ENCODE measurements at places on chromosomes 11 and 22.

- H3K27ac ChIP-seq, result no peak overlapping the region
- no peaks in the 10 kb centered on the region for H3K36me3 ChIP-seq
- H3K27me3 ChIP-seq, result no peaks in the 10 kb centered on the region
- H3K4me1 ChIP-seq, result no peaks in the 10 kb centered on the region
- no peak for DNase-seq
Observed at GRCh38 chr11:92752122-92752521, 217.3 kb upstream of the MTNR1B start.

DNA sequence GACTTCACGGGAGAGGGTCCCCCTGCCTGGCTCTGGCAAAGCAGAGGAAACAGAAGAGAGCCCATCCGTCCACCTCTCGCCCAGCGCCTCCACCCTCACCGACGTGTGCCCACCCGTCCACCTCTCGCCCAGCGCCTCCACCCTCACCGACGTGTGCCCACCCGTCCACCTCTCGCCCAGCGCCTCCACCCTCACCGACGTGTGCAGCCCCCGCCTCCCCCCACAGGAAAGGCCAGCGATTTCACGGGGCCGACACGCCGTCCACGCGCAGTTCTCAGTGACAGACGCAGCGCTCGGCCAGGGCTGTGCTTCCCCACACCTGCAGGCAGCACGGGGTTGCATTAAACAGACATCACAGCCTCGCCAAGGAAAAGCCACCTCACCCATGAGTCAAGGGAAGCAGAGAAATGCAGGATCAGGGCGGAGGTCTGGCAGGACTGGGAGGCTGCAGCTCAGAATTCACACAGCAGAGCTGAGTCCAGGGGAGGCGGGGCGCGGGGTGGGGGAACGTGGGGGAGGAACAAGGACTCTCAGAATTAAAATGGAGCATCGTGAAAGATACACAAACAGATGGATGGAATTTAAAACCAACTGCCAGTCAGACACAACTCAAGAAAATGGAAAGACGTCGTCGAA is 377.7 kb downstream of the BRD1 start:
- no peaks in the 10 kb centered on the region for H3K4me1 ChIP-seq
- peak; percentile 30 for DNase-seq

DNA sequence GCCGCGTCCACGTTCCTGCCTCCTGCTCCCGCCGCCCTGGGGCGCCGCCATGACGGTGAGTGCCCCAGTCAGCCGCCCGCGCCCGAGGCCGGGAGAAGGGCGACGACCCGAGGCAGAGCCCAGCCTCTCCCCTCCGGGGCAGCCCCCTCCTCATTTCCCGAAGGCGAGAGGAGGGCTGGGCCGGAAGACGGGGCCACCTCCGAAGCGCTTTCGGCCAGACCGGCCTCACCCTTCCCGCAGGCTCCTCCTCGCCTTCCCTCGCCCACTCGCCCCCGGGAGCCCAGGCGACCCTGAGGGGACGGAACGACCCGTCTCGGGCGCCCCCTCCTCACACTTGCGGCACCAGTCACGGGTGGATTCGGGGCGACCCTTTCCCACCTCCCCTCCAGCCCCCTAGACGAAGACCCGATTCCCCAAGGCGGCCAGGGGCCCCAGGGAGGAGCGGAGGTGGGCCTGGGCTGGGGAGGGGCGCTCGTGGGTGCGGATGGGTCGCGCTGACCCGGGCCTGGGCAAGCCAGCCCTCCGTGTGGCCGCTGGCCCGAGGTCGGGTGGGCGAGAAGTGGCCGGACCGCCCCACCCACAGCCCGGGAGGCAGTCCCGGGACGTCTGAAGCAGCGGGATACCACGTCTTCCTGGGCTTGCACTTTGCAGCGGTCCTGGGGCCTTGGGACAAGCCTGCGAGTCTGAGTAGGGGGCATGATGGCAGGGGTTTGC is 49.7 kb downstream of the TRIOBP start:
- H3K27ac ChIP-seq, result peak overlapping the region; percentile 97
- H3K4me1 ChIP-seq, result peaks cover 71% of the 10 kb centered on the region
- no peaks in the 10 kb centered on the region for H3K27me3 ChIP-seq
- no peak for DNase-seq
- H3K36me3 ChIP-seq, result no peaks in the 10 kb centered on the region
- H3K4me3 ChIP-seq, result peak overlapping the region; percentile 99

- H3K27ac ChIP-seq, result no peak overlapping the region
- no peak overlapping the region for H3K4me3 ChIP-seq
- no peak for DNase-seq
- no peaks in the 10 kb centered on the region for H3K4me1 ChIP-seq
- no peaks in the 10 kb centered on the region for H3K27me3 ChIP-seq
Observed at GRCh38 chr11:16242806-16243205, 113.5 kb downstream of the SOX6 start.

DNA sequence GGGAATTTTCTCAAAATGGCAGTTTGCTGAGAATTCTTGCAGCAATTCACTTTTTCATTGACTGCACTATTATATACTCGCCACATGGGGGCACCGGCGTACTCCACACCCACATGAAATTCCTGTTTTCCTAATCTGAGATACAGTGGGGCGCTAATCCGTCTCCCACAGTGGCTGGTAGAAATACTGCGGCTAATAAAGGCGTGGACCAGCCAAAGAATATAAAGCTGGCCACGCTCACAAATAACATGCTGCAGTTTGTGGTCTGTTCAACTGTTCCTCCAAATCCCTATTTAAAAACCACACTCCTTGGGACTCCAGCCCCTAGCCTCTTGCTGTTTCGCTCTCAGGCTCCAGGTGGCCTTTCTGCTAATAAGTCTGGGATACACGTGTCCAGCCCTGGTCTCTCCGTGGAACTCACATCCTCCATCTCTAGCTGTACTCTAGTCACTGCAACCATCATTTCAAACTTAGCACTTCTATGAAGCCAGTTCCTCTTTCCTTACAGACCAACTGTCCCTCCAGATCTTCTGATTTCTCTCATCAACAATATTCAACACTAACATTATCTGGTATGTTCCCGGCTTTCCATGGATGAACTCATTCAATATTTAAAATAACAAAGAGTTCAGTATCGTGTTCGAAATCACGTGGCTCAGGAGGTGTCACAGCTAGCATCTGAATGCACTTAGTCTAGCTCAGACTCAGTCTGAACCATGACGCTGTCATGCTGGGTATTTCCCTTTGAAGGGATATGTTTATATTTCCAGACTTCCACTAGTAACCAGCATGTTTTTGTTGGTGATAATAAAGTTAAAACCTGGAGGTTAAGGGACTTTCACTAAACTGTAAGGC is 22.0 kb downstream of the TBRG1 start:
- no peaks in the 10 kb centered on the region for H3K27me3 ChIP-seq
- H3K36me3 ChIP-seq, result no peaks in the 10 kb centered on the region
- peak; percentile 74 for DNase-seq
- H3K27ac ChIP-seq, result no peak overlapping the region
- H3K4me1 ChIP-seq, result no peaks in the 10 kb centered on the region

GRCh38 chr11:20197881-20198280 is 37.6 kb upstream of the DBX1 start:
- no peak for DNase-seq
- no peak overlapping the region for H3K4me3 ChIP-seq
- H3K36me3 ChIP-seq, result no peaks in the 10 kb centered on the region
- peaks cover 7% of the 10 kb centered on the region for H3K27me3 ChIP-seq
- H3K27ac ChIP-seq, result no peak overlapping the region
- no peaks in the 10 kb centered on the region for H3K4me1 ChIP-seq

DNA sequence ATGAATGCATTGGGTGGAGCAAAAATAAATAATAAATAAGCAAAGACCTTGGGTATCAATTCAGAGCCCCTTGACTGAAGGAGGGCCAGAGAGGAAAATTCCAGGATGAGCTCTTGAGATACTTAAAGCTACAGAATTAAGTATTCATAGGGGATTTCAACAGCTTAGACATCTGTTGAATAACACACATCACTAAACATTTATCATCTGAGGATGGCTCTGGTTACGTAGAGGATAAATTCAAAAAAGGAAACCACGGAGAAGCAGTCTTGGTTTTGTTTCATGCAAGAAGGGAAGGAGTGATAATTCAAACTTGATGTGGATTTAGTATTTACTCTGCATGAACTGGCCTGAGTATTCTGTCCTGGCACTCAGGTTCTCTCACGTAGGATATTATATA is 29.8 kb downstream of the ARHGAP42 start:
- no peaks in the 10 kb centered on the region for H3K27me3 ChIP-seq
- peaks cover 11% of the 10 kb centered on the region for H3K4me1 ChIP-seq
- H3K27ac ChIP-seq, result no peak overlapping the region

- no peak overlapping the region for H3K4me3 ChIP-seq
- H3K27ac ChIP-seq, result no peak overlapping the region
- peaks cover 43% of the 10 kb centered on the region for H3K27me3 ChIP-seq
- no peaks in the 10 kb centered on the region for H3K4me1 ChIP-seq
- H3K36me3 ChIP-seq, result no peaks in the 10 kb centered on the region
Observed at GRCh38 chr11:124899383-124900145, 1.9 kb upstream of the ROBO4 start.

GRCh38 chr11:59918987-59919589 is 19.1 kb upstream of the OOSP1 start:
- DNase-seq, result peak; percentile 44
- H3K4me3 ChIP-seq, result no peak overlapping the region
- no peaks in the 10 kb centered on the region for H3K4me1 ChIP-seq
- H3K36me3 ChIP-seq, result no peaks in the 10 kb centered on the region
- no peak overlapping the region for H3K27ac ChIP-seq

DNA sequence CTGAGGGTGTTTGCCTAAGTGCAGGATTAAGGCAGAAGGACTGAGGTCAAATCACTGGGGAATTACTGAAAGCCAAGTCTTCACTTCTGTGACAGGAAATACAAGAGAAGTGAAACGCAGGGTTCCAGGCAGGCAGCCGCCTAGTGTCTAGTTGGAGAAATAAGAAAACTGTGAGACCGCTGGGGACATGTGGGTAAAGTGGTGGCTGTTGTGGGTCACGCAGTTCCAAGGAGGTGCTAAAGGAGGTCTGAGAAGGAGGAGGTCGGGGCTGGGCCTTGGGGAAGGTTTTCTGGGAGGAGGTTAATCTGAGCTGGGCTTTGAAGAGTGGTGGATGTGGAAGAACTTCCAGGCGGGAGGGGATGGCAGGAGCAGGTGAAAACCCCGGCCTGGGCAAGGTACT is 11.2 kb downstream of the MCM5 start:
- no peaks in the 10 kb centered on the region for H3K36me3 ChIP-seq
- no peak overlapping the region for H3K27ac ChIP-seq
- H3K4me1 ChIP-seq, result no peaks in the 10 kb centered on the region
- no peaks in the 10 kb centered on the region for H3K27me3 ChIP-seq

DNA sequence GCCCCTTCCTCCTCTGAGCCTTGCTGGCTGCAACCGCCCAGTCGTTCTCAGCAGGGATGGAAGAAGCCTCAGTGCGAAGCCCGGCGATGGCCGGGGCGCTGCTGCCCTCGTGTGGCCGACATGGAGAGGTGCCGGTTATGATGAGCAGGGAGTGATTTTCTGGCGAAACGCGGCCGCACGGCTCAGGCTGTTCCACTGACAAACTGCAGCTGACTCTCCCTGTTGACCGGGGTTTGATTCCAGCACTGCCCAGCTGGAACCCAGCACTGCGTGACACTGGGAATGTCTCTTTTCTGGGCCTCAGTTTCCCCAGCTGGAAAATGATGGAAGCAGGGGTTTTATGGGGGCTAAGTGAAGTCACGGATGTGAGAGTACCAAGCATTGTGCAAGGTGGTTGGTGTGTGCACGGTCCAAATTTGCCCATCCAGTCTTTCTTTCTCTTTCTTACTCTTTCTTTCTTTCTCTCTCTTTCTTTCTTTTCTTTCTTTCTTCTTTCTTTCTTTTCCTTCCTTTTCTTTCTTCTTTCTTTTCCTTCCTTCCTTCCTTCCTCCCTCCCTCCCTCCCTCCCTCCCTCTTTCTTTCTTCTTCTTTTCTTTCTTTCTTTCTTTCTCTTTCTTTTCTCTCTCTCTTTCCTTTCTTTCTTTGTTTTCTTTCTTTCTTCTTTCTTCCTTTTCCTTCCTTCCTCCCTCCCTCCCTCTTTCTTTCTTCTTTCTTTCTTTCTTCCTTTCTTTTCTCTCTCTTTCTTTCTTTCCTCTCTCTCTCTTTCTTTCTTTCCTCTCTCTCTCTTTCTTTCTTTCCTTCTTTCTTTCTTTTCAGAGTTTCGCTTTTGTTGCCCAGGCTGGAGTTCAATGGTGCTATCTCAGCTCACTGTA is 25.8 kb upstream of the MPPED1 start:
- no peaks in the 10 kb centered on the region for H3K36me3 ChIP-seq
- H3K27ac ChIP-seq, result no peak overlapping the region
- peak; percentile 89 for DNase-seq
- no peaks in the 10 kb centered on the region for H3K27me3 ChIP-seq

DNA sequence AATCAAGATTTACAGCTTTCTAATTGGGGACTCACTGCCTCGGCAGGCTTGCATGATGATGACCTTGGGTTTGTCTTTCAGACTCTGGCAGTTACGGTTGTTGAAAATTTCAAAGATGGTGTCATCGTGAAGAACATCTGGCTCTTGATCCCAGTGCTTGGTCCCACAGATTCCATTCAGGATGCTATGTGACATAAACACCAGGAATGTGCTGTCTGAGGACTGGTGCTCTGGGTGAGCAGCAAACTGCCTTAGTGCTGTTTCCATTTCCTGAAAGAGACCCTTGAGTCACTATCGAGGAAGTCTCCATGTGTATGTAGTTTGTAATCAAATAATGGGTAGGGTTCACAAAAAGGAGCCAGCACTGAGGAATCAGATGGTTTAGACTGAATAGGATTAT is 7.1 kb downstream of the CASP12 start:
- H3K27me3 ChIP-seq, result no peaks in the 10 kb centered on the region
- H3K4me1 ChIP-seq, result no peaks in the 10 kb centered on the region
- no peak overlapping the region for H3K4me3 ChIP-seq
- no peak for DNase-seq
- H3K36me3 ChIP-seq, result no peaks in the 10 kb centered on the region

DNA sequence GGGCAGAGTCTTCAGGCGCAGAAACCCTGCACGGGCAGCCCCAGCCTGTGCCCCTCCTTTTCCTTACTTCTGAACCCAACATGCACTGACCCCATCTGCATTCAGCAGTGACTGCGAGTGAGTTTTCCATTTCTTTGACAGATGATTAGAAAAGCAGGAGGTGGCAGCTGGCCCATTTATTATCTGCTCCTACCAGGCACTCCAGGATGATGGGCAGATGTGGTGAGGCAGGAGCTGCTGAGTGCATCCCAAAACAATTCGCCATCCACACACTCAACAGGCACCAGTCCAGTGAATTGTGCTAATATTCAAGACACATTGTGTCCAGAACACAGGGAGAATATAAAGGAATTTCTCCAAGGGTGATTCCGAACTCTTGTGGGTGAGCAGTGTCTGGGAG is 208.5 kb downstream of the TENM4 start:
- no peaks in the 10 kb centered on the region for H3K36me3 ChIP-seq
- DNase-seq, result no peak
- peaks cover 22% of the 10 kb centered on the region for H3K4me1 ChIP-seq
- no peak overlapping the region for H3K27ac ChIP-seq
- no peaks in the 10 kb centered on the region for H3K27me3 ChIP-seq

Measured in hepatocyte (in vitro differentiated cells).